Hematopoietic multipotent progenitor cell treated with erythropoietin and hydrocortisone succinate and interleukin-3 and kit ligand, for 17 days (in vitro differentiated cells): ENCODE measurements at places on chromosomes 1 and 21.

DNA sequence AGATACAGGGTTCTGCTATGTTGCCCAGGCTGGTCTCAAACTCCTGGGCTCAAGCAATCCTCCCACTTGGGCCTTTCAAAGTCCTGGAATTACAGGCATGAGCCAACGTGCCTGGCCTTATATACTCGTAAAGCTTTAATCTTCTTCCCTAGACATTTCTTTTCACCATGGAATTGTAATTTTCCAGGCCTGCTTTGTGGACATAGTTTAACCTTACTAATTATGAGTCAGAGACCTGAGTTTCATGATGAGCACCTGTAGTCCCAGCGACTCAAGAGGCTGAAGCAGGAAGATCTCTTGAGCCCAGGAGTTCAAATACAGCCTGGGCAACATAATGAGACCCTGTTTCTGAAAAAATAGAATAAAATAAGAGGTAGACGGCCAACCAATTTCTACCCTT, 12.3 kb downstream of the PATJ start:
- no peak for DNase-seq

GRCh38 chr1:117732065-117732797, 126.4 kb downstream of the TENT5C start:
- DNase-seq = no peak

GRCh38 chr1:112702420-112703261, 4.3 kb downstream of the RHOC start:
- no peak for DNase-seq

DNA sequence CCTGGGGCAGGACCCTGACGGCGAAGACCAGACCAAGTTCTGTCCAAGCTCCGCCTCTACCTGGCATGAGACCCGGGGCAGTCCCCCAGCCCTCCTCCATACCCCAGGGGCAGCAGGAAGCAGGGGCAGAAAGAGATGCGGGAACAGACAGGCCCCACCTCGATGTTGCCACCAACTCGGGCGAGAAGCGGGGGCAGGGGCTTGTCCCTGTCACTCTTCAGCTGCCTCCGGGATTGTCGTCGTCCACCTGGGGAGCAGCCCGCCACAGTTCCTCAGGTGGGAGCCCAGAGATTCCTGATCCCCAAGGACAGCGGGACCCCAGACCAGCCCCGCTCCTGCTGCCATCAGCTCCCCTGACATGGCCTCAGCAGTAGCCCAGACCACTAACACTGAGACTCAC, 54.8 kb downstream of the CHD5 start:
- DNase-seq = no peak

DNA sequence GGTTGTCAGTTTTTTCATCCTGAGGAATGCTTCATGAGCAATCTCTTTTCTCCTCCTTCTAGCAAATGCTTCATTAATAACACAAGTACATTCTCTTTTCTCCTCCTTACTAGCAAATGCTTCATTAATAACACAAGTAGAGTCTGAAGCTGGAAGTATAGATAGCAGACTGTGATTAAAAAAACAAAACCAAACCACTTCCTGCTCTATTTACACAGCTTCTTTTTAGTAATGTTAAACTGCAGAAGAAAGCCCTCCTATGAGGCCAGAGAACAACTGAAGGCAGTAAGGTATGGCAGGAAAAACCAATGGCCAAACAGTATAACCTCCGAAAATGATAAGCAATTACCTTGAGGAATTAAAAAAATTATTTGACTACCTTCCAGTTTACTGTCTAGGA, 90.1 kb downstream of the ZSWIM5 start:
- DNase-seq = no peak

GRCh38 chr1:223803211-223803610, 42.5 kb downstream of the TP53BP2 start:
- no peak for DNase-seq

DNA sequence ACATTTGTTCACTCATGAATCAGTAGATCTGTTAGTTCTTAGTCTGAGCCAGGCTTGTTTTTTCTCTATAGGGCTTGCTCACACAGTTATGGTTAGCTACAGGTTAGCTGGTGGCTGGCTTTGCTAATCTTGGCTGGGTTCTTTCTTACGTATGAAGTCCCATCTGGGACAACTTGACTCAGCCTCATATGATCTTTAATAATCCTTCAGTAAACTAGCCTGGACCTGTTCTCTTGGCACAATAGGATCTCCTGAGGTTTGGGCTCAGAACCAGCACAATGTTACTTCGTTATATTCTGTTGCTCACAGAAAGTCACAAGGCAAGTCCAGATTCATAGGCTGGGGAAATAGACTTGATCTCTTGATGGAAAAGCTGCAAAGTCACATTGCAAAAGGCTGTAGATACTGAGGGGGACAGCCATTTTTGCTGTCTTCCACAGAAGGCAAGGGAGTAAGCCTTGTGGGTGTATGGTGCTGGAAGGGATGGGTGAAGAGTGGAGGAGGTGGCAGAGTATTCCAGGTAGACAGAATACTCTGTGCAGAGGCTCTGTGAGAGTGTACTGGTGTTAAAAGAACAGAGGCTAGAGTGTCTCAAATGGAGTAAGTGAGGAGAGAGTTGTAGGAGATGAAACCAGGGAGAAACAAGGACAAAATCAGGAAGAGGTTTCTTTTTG, 24.4 kb downstream of the EFCAB7 start:
- DNase-seq = no peak

GRCh38 chr1:227234998-227235405, 83.3 kb downstream of the CDC42BPA start:
- peak; percentile 64 for DNase-seq

DNA sequence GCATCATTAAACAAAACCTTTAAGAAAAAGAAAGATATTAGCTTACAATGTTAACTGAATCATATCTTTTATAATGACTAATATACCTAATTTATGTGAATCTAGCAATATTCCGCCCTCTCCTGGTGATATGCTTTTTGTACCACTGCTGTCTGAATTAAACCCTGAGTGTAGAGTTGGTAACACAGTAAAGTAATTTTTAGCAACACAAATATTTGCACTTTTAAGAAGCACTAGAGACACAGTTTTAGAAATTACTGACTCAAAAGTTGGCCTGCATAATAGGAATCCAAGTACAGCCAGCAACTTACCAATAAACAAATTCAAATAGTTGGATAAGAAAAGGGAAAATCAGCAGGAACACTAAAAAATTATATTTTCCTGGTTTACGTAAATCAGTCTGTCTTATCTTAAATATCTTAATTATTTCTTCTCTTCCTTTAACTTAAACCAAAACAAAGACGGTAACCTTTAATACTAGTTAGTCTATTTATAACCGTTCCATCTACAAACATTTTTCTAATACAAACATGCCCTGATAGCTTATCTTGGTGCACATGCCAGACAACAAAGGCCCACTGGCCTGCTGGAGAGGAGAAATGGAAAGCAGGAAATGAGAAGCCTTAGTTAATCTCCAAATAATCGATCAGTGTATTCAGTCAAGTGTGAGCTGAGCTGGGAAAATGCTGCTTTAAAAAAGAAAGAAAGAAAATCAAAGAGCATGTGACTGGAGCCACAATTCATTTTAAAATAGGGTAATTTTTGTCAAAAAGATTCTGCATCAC, 246.0 kb downstream of the RERE start:
- peak; percentile 15 for DNase-seq

DNA sequence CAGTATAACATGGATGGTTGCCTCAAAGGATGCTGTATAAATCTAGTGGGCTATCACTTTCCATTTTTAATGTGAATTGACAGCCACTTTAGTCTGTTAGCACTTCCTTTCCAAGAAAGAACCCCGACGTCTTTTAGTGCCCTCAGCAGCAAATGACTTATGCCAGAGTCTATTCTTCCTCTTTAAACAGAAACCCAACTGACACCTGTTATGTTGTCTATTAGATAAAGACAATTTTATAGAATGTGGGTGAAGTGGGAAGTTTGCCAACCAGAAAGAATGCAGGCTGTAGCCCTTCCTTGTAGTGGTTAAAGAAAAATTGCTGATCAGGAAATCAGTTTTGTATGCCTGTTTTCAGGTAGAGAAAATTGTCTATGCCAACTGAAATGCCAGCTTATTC, 344.9 kb downstream of the ZNF326 start:
- DNase-seq = no peak

GRCh38 chr1:46723901-46724300, 5.0 kb upstream of the EFCAB14 start:
- no peak for DNase-seq

DNA sequence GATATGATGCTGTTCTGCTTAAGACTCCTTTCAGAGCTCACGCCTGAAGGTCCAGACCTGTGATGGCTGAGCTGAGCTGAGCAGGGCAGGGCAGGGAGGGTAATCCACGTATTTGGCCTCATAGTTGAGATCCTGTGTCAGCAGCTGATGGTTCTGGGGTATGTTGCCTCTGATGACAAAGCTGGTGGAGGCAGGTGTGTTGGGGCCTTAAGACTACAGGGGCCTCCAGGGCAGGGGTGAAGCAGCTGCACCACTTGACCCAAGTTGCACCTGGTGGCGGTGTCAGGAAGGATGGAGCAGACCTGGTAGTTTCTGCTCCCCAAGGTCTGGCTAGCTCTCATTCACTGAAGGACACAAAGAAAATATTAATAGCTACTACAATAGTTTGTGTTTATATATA, 57.0 kb downstream of the FCRL5 start:
- no peak for DNase-seq

GRCh38 chr1:212819726-212820125, 27.7 kb downstream of the SPATA45 start:
- DNase-seq = no peak

DNA sequence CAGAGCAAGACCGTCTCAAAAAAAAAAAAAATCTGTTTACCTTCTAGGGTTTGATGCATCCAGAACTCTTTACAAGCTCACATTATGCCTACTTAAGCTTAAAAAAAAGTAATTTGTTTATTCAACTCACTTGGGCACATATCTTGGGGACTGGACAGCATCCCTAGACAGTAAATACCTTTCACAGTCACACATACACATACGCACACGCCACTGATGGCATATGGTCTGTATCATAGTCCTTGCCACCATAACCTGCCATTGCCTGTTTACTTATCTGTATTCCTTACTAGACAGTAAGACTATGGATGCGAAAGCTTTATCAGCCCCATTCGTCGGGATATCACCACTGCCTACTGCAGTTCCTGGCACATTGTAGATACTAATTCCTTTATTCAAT, 446.3 kb upstream of the RGS18 start:
- DNase-seq = no peak

DNA sequence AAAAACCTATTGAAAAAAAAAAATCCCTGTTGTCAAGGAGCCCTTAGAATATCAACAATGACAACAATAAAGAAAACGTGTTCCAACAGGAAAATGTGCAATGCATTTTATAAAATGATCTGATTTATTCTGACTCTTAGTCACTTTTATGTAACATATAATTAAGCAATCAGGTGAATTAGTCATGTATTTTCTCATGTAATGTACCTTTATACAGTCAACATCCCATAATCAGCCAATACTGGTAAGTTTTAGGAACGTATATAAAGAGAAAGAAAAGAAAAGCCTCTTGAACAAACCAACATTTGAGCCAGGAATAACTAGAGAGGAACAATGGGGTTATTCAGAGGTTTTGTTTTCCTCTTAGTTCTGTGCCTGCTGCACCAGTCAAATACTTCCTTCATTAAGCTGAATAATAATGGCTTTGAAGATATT, at the start of gene CLCA4:
Gene CLCA4, plus strand, starts transcription at position 292 of the 435 bp plus-strand sequence. Its CDS starts 42 bp downstream, at position 334.
- no peak for DNase-seq

DNA sequence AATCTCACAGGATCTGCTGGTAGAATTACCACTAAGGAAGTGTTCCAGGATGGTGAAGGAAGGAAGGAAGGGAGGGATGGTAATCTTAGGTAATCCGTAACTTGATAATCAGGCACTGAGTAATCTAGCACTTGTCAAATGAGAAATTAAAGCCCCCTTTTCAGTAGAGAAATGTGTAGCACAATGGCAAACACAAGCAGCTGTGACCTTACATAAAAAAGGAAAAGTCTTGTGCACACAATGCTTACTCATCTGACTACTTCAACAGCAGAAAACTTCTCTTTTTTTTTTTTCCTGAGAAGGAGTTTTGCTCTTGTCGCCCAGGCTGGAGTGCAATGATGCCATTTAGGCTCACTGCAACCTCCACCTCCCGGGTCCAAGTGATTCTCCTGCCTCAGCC, 6.1 kb downstream of the NUP210L start:
- no peak for DNase-seq

GRCh38 chr1:2266301-2266975, 38.3 kb downstream of the SKI start:
- DNase-seq = no peak

DNA sequence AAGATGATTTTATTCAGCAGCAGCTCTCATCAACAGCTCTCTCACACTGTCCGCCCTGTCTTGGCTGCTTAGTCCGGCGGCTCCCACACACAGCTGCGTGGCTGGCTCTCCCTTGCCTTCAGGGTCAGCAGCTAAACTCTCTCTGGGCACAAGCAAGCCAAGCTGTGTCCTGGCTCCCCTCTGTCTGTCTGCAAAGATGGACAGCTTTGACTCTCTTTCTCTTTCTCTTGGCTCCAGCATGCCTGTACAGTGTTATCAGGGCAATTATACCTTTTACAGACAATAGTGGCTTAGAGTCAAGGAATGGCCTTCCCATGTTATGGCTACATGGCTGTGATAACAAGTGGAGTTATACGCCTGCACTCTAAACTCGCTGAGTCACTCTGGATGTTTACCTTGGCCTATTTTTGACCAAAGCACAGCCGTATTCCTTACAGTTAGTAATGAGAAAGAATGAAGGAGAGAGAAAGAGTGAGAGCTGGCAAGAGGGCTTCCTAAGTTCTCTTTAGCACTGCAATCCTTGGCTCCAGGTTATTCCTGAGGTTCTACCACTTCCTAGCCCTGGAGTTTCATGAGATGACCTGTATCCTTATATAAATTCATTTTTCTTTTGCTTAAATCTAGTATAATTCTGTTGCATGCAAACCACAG, 59.9 kb upstream of the ZSWIM5 start:
- peak; percentile 58 for DNase-seq

- no peak for DNase-seq
Observed at GRCh38 chr21:41600961-41601572, 93.1 kb upstream of the TMPRSS2 start.

GRCh38 chr1:30663596-30664091, 59.7 kb downstream of the MATN1 start:
- DNase-seq = no peak

DNA sequence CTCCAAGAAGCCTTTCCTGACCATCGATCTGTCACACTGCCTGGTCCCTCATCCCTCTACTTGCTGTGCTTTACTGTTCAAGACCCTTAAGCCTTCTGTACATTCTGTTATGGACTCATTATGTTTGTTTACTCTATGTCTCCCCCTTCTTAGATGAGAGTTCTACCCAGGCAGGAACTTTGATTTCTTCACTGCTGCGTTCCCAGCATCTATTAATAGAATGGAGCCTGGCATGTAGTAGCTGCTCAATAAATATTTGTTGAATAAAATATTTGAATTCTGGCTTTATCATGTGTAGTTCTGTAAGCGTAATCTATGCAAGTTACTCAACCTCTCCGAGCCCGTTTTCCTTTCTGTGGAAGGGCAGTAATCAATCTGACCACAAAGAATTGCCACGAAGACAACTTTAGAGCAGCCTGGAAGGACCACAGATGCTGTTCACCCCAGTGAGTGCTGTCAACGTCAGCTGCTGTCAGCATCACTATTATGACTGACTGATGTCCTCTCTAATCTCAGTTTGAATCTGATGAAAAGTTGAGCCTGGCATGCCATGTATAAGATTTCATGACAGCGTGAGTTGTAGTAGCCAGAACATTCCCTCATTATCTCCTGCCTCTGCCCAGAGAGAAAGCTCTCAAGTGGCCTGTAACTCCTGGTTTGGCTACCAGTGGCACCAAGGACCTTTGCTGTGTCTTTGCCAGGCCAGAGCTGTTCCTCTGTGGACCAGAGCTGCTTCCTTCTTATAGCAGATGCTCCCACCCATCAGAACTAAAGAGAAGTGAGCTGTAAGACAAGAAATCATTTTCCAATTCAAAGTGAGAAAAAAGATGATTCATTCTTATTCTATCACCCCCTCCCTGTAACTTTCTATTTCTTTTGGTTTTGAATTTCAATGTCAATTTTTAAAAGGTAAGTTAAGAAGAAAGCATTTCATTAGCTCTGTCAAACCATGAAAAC, 94.5 kb downstream of the PRDM2 start:
- DNase-seq = no peak
